ENCODE measurements at places on chromosomes 2 and 18.

- DNase-seq: peak; percentile 38
Observed at GRCh38 chr2:238848976-238849853, 1.3 kb downstream of the TWIST2 start.

DNA sequence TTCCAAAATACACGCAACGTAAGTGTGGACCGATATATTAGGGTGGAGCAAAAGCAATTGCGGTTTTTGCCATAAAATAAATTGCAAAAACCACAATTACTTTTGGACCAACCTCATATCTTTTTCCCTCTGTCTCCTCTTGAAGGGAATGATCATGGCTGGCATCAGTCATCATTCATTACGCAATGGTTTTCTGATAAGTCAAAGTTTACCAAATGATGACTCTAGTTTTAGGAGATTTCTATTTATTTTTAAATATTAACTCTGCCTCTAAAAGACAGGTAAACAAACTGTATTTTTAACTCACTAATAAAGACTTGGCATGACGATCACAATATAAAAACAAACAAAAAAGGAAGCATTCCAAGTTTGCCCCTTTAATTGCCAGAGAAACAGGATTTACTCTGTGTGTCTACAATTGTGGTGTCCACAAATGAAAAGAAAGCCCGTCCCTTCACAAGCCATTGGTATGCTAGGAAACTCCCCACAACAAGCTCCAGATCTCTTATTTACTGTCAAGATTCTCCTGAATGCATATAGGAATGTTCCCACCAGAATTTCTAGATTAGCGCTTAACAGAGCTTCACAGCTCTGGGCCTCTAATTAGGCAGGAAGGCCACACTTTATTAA lies 61.3 kb downstream of the IRS1 start:
- DNase-seq: no peak

DNA sequence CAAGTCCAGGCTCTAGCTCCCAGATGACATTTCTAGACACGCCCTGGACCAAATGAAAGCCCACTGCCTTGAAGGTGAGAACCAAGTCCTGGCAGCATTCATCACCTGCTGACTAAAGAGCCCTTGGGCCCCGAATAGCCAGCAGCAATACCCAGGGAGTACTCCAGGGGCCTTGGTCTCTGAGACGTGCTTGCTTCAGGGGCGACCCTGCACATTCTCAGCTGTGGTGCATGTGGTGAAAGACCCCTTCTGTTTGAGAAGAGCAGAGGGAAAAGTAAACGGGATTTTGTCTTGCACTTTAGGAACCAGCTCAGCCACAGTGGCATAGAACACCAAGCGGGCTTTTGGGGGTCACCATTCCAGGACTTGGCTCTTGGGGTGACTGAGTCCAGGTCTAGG lies 260.5 kb upstream of the MYT1L start:
- DNase-seq: no peak

GRCh38 chr18:10442551-10442971 lies 11.9 kb upstream of the APCDD1 start:
- DNase-seq: no peak

GRCh38 chr2:100982431-100982861 lies 19.6 kb upstream of the RPL31 start:
- DNase-seq: no peak

Data from cardiac muscle cell (in vitro differentiated cells and primary cell).